ENCODE measurements at places on chromosomes 2 and 18.
A peak's percentile ranks its signal among the peaks of the same experiment; 100 is the strongest.

GRCh38 chr18:63298400-63299365 lies 20.9 kb downstream of the BCL2 start:
- DNase-seq, result no peak

- peak; percentile 83 for DNase-seq
Measured at GRCh38 chr2:49113046-49113445, 41.3 kb downstream of the FSHR start.

DNA sequence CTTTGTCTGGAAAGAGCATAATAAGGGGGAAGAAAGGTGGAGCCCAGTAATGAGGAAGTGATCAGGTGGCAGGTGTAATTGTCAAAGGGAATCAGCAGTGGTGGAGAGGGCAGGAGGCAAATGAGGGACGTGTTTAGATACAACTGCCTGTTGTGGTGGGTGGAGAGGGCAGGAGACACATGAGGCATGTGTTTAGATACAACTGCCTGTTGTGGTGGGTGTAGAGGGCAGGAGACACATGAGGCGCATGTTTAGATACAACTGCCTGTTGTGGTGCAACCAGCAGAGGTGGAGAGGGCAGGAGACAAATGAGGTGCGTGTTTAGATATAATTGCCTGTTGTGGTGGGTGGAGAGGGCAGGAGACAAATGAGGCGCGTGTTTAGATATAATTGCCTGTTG lies 173.1 kb downstream of the ANKRD30B start:
- DNase-seq, result no peak

DNA sequence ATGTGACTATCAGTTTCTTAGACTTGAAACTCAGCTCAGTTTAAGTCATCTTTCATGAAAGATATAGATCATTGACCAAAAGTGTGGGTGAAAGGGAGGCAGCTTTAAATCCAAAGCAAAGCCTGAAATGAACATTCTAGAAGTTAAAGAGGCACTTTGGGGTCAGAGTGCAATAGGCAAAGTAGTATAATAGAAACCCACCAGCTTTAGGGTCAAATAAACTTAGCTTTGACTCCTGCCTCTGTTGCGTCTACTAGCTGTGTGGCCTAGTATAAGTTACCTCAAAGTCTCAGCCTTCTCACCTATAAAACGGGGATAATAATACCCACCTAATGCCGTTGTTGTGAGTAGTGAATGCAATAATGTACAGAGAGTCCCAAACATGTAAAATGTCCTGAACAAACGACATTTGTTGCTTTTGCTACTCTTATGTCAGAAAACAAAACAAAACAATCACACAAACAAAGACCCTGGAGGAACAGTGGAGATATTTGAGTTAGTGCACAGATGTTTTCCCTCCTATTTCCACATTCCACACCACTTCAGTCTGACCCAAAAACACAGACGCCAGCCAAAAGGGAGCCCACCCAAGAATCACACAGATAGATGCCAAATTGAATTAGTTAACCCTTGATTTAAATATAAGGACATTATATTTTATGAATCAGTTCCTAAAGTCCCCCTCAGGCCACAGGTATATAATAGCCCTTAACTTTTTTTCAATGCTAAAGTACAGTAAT lies 657.0 kb downstream of the ARHGAP15 start:
- no peak for DNase-seq

DNA sequence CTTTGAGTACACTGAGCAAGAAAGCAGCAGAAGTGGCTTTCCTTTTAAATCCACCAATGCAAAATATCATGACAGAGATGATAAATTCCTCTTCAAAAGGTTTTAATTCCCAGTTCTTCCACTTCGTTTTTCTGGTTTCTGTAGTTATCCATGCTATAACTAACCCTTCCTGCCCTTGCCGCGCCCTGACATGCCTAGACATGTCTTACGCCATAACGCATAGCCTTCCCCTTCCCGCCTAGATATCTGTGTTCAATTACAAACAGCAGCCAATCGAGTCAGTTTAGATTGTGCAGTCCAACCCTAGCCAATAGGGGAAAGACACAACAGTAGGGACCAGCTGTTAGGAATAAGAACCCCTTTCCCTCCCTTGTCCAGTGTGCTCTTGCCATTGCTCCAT lies 16.1 kb downstream of the PRPF40A start:
- DNase-seq, result no peak

DNA sequence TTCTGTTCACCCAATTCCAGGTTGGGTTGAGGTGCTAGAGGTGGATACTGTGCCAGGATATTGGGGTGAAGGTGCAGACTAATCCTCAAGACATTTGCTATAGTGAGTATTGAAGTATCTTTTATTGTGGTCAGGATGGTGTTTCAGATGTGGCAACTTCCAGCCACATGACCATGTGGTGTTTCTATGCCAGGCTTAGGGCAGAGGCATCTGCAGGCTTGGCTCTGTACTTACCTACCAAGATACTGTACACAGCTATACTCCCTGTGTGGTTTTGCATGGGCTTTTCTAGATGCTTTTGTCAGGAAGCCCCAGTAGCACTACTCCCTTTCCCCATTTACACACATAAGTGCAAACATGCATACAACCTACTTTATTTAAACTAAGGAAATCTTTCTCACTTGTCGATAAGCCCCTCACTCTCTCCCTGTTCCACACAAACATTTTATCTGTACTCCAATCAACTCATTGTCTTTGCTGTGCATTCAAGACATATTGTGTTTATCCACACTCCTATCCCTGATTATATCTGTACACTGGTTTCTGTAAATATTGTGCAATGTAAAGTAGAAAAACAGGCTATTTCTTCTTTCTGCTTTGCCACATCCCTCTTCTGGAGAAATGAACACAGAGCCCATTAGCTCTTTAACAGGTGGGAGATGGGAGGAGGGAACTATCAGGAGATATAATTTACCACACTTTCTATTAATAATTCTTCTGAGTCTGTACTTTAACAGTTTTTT lies 12.3 kb downstream of the ARL6IP6 start:
- DNase-seq, result no peak

DNA sequence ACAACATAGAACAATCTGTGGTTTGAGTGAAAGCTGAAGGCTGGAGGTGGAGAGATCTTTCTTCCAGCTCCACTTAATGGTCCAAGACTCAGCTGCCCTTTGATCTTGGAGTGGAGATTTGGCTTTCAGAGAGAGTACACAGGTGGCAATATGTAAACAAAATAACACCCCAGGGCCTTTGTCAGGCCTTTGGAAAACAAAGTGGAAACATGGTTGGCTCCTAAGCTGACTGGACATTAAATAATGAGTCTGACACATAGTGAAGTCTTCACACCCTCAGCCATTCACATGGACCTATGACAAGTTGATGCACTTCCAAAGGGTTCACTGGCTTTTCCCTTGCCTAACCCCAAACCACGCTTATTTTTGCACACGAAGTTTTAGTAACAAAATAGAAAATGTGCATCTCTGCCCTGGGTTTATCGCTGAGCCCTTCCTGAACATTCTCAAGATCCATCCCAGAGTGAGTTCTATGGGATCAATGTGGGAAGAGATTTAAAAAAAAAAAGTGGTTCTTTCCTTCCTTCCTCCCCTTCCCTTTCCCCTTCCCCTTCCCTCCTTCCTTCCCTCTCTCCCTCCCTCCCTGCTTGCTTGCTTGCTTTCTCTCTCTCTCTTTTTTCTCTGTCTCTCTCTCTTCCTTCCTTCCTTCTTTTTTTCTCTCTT lies 201.3 kb upstream of the NT5C1B start:
- no peak for DNase-seq

DNA sequence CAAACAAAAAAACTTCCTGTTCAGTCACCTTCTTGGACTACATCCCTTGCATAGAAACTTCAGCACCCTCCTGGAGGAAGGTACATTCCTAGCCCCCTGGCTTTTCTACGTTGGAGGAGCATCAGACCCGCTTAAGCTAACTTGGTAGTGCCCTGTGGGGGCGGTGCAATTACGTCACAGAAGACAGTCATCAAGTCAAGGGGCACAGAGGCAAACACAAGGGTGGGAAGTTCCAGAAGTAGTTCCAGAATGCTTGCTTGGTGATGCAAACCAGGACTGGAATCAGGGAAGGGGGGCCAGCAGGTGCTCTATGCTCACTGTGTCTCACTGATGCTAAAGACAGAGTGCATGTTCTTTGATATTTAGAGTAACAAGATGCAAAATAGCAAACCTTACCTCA lies 15.2 kb upstream of the AGFG1 start:
- no peak for DNase-seq

- no peak for DNase-seq
Measured at GRCh38 chr2:197997083-197997541, 192.7 kb downstream of the PLCL1 start.

GRCh38 chr2:3466482-3466863 lies 52.9 kb downstream of the ADI1 start:
- DNase-seq, result no peak

DNA sequence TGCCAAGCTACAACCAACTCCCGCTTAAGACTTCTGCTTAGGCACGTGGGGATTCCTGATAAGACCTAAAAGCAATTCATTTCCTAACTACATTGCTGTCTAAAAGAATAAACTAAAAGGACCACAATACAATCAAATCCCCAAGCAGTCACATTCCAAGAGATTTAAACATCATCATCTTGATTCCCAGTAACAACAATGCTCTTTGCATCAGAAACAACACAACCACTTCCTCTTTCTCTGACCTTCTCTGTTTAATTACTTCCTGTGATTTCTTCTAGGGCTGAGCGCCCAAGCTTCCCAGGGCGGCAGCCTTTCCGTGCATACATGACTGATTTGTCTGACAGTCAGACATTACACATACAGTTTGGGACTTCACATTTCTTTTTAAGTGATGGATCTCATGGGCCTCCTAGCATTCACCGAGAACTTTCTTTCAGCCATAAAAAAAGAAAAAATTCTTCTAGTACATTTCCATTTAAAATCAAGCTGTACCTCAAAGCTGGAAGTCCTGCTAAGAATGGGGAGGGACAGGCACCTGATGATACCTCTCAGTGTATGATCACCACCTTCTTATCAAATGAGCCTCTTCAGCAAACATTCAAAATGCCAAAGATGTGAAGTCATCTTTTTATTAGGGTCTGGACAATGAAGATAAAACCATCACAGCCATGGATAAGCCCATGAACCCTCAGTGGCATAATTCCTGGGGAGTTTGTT lies 11.5 kb downstream of the SPRED2 start:
- no peak for DNase-seq

- DNase-seq, result peak; percentile 61
Measured at GRCh38 chr2:96856776-96857666, 795 bp downstream of the ANKRD39 start.

DNA sequence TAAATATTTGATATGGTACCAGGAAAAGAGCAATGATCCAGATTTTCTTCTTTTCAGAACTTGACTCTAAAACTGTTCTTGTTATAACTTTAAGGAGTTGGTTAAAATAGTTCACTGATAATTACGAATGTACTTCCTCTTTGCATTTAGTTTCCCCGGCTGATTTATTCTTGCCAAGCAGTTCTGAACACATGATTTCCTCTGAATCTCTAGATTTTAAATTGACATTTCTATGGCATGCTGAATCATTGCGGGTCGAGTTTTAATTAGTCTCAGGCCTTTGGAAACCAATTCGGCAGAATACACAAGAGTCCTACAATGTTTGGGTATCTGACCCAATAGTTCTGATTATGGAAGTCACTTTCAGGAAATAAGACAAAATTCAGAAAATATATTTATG lies 37.3 kb upstream of the DNAH7 start:
- no peak for DNase-seq

DNA sequence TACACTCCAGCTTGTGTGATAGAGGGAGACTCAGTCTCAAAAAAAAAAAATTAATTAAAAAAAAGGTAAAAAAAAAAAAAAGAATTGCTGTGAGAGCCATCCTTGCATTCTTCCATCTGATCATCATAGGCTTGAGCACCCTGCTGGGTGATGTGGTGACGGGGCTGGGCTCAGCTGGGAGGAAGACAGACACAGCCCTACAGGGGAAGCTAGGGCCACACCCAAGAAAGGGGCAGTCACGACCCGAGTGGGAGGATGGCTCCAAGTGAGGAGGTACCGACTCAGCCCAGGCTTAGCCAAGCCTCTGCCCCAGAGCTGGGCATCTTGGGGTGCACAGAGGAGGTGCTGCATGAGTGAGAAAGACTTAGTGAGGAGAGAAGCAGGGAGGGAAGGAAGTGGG lies 165.5 kb downstream of the SH3RF3 start:
- DNase-seq, result no peak

- no peak for DNase-seq
Measured at GRCh38 chr2:224309176-224309575, 92.7 kb downstream of the FAM124B start.

- no peak for DNase-seq
Measured at GRCh38 chr2:178804791-178805190, 2.4 kb downstream of the TTN start.

DNA sequence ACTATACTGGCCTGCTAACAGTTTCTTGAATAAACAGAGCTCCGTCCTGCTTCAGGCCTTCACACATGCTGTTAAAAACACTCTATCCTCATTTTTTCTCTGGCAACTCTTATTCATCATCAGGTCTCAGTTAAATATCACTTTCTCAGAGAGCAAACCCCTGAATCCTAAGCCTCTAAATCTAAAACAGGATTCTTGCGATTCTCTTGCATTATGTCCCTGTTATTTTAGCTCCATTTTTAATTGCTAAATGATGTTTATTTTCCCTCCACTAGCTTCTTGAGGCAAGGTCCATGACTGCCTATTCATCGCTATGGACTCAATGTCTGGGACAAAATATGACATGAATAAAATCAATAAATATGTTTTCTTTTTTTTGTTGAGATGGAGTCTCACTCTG lies 190.7 kb upstream of the SMAD7 start:
- DNase-seq, result no peak

GRCh38 chr2:38734299-38735058 lies 16.7 kb downstream of the SRSF7 start:
- no peak for DNase-seq

DNA sequence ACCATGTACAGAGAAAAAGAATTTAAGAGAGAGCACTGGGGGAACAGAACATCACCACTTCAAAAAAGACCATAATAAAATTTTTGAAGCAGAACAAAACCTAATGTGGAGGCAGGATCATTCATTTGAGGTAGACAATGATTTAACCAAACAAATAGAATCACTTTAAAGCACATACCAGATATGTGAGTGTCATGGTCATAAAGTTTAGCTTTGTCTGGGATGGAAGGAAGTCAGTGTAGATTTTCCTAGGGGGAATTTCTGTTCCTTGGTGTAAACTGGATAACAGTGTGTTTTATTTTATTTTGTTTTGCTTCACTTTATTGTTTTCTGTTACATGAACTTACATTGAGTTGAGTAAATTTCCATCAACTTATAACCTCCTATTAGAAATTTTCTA lies 120.8 kb downstream of the CRIM1 start:
- DNase-seq, result no peak

- no peak for DNase-seq
Measured at GRCh38 chr18:22048932-22049615, 120.3 kb upstream of the GATA6 start.

- DNase-seq, result no peak
Measured at GRCh38 chr18:79846936-79847557, 49.3 kb downstream of the KCNG2 start.

All from G401 (cell line).